Pulmonary artery endothelial cell (primary cell): ENCODE measurements at places on chromosomes 3 and 15. TPM values are rescaled to one million over a fixed set of nuclear protein-coding genes. Genes with fewer than 3 reads are reported as not detected.

Gene RPP14
- total RNA-seq, result 17.4 and 17.8 TPM in 2 replicates

Gene LMAN1L
- total RNA-seq, result not detected in 2 replicates

Gene SH3GL3
- 0.07 TPM in 1 of 2 replicates, not detected in the other for total RNA-seq

Gene CCDC33
- not detected in 2 replicates for total RNA-seq

Gene CEMIP
- total RNA-seq, result 0.11 and 0.13 TPM in 2 replicates
